ENCODE measurements at places on chromosomes 12 and 14.

- no peak for DNase-seq
These were observed 87.0 kb upstream of the EEA1 start for GRCh38 chr12:93015871-93016751.

DNA sequence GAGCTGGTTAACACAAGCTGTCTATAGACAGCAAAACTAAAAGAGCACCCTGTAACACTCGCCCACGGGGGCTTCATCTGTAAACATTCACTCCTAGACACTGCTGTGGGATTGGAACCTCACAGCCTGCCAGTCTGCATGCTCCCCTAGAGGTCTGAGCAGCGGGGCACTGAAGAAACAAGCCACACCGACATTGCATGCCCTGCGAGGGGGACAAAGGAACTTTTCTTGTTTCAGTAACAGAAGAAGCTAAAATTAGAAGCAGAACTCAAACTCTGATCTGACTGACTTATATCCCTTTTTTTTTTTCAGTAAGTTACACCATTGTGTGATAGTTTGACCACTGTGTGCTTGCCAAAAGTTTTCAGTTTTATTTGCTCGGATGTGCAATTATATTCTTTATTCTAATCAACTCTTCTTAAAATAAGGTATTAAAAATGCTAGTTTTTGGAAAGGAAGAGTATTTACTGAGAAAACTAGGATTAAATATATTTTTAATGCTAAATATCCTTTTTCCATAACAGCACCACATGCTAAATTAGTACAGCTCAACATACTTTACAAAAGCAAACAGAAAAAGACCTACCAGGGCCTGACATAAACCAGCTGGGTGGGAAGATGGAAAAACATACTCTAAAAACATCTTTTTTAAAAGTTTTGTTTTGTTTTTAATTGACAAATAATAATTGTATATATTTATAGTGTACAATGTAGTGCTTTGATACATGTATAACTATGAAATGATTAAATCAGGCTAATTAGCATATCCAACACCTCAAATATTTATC lies 100.2 kb downstream of the EPS8 start:
- DNase-seq = no peak

DNA sequence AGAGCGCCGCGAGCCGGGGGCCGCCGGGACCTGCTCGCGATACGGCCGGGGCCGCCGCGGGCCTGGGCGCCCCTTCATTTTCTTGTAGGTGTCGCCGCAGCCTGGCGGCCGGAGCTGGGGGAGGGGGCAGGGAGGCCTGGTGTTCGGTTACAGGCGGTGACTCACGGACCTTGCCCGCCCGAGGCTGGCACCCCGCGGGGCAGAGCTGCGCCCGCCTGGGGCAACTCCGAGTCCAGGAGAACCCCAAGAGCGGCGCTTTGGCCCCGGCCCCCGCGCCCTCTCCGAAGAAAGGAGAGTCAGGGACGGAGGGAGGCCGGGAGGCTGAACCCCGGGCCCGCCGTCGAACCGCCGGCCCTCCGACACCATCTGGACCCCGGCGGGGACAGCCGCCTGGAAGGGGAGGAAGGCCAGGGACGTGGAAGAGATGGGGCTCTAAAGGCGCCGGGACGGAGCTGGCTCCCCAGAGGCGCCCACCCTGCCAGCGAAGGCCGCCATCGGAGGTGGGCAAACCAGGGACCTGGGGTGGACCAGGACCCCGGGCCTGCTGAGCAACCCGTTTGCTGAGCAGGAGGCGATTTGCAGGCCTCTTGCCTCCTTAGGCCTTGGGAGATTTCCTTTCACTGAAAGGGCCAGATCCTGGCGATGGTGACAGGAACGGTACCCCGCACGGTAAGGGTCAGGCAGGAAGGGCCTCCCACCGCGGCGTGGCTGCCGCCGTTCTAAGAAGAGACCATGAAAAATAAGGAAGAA lies 843 bp upstream of the NUAK1 start:
- peak; percentile 73 for DNase-seq

GRCh38 chr12:98812225-98812624 lies 167.1 kb downstream of the APAF1 start:
- no peak for DNase-seq

DNA sequence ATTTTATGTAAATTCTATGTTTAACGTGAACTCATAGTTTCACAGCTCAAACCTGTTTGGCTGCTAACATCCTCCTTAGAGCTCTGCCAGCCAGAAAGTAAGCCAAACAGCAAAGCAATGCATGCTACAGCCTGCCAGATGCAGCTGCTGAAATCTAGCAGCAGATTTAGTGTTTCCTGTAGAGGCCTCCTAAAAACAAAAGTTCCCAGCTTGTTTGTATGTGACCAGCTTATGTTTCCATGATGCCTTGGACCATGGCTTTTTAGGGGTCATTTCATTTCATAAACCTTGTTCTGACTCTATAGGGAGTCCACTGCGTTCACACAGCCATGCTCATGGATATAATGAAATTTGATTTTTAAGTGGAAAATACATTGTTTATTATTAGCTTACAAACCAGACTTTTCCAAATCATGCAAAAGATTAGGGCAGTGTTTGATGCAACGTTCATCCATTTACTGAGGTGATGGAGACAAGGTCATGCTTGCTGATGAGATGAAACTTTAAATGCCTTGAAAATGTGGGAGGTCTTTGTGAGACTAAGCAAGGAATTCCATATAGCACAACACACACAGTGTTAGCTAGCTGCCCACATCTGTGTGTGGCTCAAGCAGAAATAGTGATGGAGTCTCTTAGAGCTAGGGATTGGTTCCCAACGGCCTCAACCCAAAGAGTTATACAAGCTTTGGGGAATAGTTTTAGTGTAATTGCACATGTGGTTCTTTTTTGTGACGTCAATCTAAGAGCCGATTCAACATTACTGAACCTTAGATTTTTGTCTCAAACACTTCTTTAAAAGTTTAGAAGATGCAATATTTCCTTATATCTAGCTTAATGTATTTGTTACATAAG lies 157.5 kb upstream of the LRIG3 start:
- DNase-seq = peak; percentile 38

DNA sequence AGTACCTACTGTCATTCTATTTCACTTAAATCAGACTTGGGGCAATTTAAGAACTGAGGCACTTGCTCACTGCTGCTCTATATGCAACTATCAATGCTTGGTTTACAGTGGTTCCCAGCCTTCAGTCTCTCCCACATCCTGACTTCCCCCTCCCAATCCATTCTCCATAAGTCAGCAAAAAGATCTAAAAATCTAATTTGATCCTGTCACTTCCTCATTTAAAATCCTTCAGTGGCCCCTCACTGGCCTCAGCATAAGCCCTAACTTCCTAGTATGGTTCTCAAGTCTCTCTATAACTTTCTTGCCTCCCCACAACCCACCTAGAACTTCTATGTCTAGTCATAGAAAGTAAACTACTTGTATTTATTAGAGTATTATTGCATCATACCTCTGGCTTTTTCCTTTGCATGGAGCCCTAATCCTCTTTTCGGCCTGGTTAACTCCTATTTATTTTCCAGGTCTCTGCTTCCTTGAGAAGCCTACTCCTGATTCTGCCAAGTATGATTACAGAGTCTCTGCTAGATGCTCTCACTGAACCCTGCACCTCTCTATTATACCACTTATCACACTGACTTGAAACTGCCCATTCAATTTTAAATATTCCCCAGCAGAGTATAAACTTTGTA lies 130.6 kb downstream of the RALGAPA1 start:
- no peak for DNase-seq

- no peak for DNase-seq
These were observed 428.3 kb downstream of the TMTC2 start for GRCh38 chr12:83114966-83115365.

DNA sequence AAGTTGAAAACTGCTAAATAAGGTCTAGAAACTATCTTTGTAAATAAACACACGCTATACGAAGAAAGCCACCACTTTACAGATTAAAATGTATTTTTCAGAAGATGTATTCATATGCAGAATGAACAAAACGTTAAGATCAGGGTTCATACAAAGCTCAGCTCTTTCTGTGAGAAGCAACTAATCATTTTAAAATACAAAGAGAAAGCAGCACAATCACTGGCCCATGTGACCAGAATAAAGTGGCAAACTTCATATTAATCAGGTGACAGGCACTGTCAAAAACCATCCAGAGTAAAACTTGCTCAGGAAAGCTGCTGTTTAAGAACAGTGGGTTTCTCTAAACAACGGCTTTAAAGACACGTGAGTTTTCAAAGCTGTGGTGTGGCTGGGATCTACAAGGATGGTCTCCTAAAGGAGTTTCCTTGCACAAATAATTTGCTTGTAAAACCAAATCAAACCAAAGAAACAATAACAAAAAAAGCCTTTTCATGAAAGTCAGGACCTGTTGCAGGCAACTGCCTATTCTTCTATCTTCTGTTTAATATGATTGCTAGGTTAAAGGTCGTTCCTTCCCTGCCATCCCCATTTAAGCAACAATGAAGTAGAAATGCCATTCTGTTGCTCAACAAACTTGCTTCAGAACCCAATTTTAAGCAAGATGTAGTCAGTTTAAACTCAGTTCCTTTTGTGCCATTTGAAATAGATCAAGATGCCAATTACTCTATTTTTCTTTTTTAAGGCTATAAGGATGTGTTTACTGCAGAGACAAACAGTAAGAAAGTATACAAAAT lies 22.3 kb downstream of the SEL1L start:
- no peak for DNase-seq

DNA sequence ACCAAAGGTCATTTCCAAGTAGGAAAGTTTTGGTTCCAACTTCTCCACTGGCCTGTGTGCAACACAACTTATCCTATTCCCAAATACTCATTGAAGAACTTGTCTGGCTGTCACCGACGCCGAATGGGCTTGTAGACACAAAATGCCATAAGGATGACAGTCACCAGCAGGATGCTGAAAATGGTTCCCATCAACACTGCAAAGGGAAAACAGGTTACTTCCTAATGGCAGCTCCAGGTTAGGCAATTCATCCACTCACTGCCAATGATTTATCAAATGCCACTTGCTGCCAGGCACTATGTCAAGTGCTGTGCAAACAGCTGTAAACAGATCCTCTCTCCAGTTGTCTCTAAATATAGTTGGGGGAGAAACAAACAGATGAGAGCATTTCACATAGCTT lies 6.1 kb downstream of the C12orf76 start:
- no peak for DNase-seq

GRCh38 chr12:915090-915489 lies 34.4 kb downstream of the RAD52 start:
- DNase-seq = no peak

DNA sequence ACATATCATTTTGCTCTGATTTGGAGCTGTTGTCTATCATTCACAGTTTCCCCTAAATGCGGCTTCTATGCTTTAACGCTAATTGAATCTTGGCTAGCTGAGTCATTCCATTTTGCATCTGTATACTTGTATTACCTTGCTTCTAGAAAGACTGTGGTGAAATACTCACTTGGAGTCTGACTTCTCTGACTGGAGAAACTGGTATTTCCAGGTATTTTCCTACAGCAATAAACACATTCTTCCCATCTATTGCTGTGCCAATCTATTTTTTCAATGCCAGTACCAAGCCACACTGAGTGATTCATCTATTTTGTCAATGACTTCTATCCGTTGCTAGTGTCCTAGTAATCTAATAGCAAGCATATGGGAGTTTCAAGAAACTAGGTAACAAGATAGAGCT lies 76.0 kb upstream of the ST8SIA1 start:
- DNase-seq = no peak

- no peak for DNase-seq
These were observed 5.9 kb downstream of the ADGRD1 start for GRCh38 chr12:130959632-130960031.

DNA sequence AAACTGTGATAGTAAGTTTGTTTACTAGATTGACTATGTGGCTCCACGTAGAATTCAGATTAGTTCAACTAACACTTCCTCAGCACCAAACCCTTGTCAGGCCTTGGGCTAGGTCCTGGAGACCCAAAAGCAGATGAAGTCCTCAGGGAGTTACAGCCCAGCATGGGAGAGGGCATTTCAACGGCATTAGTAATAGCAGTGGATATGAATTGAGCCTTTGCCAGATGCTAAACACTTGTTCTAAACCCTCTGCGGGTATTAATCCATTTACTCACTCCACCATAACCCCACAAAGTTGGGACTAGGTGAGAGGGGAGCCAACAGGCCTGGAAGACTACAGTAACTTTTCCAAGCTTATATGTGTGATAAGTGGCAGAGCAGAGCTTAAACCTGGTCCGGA lies 714.6 kb downstream of the DIO2 start:
- peak; percentile 40 for DNase-seq

GRCh38 chr12:110742096-110742717 lies 484 bp downstream of the PPP1CC start:
- DNase-seq = peak; percentile 16

DNA sequence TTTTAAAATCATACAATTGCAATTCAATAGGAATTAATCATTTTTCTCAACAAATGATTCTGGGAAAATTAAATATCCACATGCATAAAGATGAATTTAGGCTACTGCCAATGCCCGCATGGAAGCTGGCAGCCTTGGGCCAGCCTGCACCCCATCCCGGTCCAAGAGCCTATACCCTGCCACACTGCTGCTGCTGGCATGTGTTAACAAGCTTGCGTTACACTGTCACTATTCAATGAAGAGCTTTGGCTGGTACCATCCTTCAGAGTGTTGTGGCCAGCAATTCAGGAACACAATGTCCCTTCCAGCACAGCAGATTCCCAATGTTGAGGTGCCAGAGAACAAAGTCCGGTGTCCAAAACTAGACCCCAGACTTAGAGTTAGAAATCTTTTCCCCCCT lies 13.6 kb upstream of the TAS2R14 start:
- DNase-seq = no peak

DNA sequence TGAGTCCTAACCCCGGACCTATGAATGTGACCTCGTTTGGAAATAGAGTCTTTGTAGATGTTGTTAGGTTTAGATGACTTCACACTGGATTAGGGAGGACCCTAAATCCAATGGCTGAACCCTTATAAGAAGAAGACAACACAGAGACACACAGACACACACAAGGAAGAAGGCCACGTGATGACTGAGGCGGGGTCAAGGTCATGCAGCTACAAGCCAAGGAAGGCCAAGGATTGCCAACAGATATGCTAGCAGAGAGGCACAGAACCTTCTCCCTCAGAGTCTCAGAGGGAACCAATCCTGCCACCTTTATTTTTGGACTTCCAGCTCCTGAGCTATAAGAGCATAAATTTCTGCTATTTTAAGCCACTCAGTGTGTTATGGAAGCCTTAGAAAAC lies 31.8 kb downstream of the LTBP2 start:
- no peak for DNase-seq

Data from LHCN-M2 (cell line).